ENCODE measurements at places on chromosomes 2 and 18. TPM values are rescaled to one million over a fixed set of nuclear protein-coding genes. Genes with fewer than 3 reads are reported as not detected.
A peak's percentile ranks its signal among the peaks of the same experiment; 100 is the strongest.

Gene ATP6V1B1
- total RNA-seq = not detected

DNA sequence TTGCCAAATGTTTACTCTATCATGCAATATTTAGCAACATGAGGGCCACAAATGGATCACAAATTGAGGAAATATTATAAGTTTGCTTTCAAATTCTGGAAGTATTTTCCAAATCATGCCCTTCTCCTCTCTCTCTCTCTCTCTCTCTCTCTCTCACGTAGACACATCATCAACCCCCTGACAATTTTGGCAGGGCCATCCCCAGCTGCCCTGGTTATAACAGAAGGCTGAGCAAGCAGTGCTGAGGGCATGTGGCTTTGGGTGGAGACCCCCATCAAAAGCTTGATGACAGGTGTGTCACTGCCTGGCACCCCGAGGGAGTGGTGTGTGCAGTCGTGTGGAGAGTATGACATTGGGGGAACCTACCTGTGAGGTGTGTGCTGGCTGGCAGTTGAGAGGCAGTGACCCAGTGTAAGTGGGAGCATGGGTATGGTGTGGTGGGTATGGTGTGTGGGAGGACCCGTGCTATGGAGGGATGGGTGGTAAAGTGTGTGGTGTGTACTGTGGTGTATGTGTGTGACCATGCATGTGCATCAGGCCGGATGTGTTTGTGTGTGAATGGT is 224.5 kb downstream of the TTC32 start:
- H3K27me3 ChIP-seq = no peaks in the 10 kb centered on the region
- H3K4me3 ChIP-seq = no peak overlapping the region
- H3K27ac ChIP-seq = no peak overlapping the region
- no peak for DNase-seq

DNA sequence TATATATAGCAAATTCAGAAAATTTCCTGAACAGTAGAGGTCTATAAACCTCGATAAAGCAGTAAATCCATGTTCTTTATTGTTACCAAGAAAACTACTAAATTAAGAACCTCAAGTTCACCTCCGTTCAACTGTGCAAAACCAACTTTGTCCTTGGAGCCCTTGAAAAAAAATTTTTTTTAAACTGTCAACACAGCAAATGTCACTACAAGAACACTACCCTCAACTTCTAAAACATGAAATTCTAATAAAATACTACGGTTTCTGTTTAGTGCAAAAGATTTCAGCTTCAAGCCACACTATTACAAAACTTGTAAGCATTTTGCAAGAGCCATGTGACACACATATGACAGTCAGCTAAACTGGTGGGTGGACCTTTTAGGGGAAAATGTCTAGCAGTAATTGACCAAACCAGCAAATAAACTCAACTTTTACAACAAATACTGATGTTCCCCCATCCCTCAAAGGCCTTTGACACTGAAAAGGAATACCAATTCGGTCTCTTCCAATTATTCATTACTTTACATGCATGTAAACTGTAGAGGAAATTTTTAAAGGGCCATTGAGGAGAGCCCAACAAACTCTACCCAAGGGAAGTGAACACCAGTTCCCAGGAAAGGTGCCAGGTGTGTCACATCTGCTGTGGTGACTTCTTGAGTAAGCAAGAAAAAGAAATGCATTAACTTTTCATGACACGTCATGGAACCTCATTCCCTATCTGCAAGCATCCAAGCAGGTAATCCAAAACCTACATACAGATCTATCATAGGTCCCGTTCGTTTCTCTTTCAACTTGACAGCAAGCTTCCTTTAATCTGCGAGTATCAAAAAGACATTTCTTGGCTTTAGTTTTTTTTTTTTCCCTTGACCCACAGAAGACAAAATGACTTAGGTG is 1.4 kb downstream of the RAB1A start:
- H3K4me1 ChIP-seq = peaks cover 40% of the 10 kb centered on the region
- no peak for DNase-seq
- peak overlapping the region; percentile 87 for H3K4me3 ChIP-seq
- no peaks in the 10 kb centered on the region for H3K36me3 ChIP-seq
- H3K27me3 ChIP-seq = no peaks in the 10 kb centered on the region

DNA sequence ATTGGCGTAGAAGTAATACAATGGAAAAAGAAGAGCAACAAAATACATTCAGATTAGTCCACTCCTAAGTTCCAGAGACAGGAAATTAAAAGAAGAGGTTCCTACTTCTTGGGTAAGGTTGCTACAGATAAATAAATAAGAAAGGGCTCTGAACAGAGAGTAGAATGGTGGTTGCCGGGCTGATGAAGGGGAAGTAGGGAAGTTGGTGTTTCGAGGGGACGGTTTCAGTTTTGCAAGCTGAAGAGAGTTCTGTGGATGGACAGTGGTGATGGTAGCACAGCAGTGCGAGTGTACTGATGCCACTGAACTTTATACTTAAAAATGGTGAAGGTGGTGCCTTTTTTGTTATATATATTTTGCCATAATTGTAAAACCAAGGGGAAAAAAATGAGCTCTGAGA is 48.2 kb downstream of the CABYR start:
- H3K27me3 ChIP-seq = no peaks in the 10 kb centered on the region
- no peak overlapping the region for H3K27ac ChIP-seq
- no peak overlapping the region for H3K4me3 ChIP-seq

DNA sequence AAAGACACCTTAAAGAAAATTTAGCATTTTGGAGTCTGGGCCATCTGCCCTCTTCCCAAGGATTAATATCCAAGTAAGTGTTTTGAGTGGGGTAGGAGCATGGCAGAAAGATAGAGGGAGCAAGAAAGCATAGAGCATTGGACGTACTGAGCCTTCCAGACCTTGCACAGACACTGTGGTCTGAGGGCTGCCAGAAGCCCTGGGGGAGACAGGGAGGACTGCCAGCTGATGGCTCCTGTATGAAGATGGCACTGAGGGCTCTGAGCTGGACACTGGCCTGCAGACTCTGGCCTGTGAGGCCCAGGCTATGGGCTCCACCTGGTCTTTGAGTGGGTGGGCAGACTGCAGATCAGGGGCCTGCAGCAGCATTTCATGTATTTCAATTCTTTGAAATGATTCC is 2.9 kb upstream of the PKDCC start:
- no peaks in the 10 kb centered on the region for H3K36me3 ChIP-seq
- no peak for DNase-seq
- H3K27me3 ChIP-seq = peaks cover 14% of the 10 kb centered on the region

- no peak overlapping the region for H3K4me3 ChIP-seq
- no peaks in the 10 kb centered on the region for H3K27me3 ChIP-seq
- no peaks in the 10 kb centered on the region for H3K36me3 ChIP-seq
- no peaks in the 10 kb centered on the region for H3K4me1 ChIP-seq
- peak; percentile 28 for DNase-seq
Measured at GRCh38 chr2:134692499-134692898, 26.3 kb downstream of the TMEM163 start.

DNA sequence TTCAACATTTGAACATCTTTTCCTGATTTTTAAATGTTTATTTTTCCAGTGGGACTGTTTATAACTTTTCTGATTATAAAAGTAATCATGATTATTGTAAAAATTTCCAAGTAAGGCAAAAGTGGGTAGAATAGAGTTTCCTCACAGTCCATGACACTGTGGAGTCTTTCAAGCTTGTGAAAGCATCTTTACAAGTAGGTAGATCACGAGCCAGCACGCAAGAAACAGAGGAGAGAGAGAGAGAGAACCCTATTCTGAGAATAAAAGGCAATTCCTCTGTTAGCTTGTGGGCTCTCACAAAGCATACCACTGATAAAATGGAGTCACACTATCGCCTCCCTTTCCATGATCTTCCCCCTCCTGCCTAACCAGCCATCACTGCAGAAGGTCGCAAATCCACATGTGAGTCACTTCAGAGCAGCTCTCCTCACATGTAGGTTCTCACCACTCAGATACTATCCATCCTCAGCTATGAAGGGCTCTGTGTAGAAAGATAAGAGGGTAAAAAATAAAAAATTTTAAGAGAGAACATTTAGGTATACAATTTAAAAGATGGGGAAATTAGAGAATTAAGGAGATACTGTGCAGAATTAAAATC is 40.3 kb downstream of the AAK1 start:
- H3K36me3 ChIP-seq = no peaks in the 10 kb centered on the region
- DNase-seq = no peak
- H3K4me1 ChIP-seq = no peaks in the 10 kb centered on the region
- H3K27ac ChIP-seq = no peak overlapping the region

Gene CLEC4F
- total RNA-seq = not detected

Gene DNMT3A
- 67.2 TPM for total RNA-seq

Gene MEP1B
- total RNA-seq = not detected

Gene ATL2
- total RNA-seq = 121 TPM

DNA sequence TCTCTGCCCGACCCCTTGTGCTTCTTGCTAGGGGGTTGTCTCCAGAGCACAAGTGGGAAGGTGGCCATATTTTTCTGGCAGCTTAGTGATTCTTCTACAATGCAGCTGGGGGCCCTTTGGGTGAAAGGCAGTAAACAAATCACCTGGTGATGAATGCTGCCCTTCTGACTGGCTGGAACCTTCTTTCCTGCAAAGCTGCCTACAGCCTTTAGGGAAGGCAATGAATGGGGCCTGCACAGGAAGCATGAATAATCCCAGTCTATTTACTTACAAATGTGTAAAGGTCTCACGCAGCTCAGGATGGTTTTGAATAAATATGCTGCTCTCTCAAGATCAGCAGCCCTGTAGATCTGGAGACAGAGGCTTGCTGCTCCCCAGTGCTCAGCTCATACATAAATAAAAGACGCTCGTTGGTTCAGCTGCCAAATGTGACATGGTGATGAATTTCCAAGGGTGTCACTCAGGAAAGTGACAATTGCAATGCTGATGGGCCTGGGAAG is 289.2 kb downstream of the TDRD15 start:
- H3K27ac ChIP-seq = no peak overlapping the region
- no peaks in the 10 kb centered on the region for H3K36me3 ChIP-seq
- H3K4me1 ChIP-seq = no peaks in the 10 kb centered on the region
- no peaks in the 10 kb centered on the region for H3K27me3 ChIP-seq
- H3K4me3 ChIP-seq = no peak overlapping the region
- DNase-seq = no peak

DNA sequence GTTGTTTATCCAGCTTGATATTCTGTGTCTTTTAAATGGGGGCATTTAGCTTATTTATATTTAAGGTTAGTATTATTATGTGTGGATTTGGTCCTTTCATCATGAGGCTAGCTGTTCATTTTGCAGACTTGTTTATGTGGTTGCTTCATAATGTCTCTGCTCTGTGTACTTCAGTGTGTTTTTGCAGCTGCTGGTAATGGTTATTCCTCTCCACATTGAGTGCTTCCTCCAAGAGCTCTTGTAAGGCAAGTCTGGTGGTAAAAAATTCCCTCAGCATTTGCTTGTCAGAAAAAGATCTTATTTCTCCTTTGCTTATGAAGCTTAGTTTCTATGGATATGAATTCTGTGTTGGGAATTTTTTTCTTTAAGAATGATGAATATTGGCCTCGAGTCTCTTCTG is 47.8 kb upstream of the NT5C1B start:
- peaks cover 4% of the 10 kb centered on the region for H3K4me1 ChIP-seq
- no peak overlapping the region for H3K4me3 ChIP-seq
- DNase-seq = no peak
- H3K27me3 ChIP-seq = no peaks in the 10 kb centered on the region
- H3K27ac ChIP-seq = no peak overlapping the region

Gene LRP1B
- 0.89 TPM for total RNA-seq

DNA sequence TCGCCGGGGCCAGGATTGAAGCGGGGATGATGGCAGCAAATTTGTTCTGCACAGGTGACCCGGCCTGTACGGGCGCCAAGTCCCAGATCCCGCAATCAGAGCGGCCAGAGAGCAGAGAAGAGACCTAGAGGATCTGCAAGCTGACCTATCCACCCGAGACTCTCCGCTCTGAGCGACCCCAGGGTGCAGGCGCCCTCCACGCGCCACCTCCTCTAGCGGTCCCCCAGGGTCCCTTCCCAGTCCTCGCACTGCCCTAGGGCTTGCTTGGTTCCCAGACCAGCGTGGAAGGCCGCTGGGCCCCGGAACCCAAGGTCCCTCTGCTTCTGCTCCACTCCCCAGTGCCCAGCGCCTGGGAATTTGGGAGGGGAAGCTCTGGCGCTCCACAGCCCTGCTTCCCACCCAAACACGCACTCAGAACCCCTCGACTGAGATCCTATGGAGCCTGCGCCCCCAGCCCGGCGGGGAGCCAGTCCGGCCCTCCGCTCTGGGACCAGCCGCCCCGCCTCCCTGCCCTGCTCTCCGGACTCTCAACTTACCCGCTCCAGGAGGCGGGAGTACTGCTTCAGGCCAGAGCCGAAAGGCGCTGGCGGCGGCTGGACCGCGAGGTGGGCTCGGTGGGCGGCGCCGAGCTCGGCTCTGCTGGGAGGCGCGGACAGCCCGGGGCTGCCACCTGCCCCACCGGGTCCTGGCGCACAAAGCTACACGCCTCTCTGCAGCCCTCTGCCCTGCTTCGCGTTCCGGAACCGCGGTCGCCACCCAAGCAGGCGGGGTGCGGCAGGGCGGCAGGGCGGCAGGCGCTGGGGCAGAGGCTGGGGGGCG is 3.0 kb upstream of the SIX3 start:
- H3K36me3 ChIP-seq = no peaks in the 10 kb centered on the region
- peaks cover 62% of the 10 kb centered on the region for H3K4me1 ChIP-seq
- H3K4me3 ChIP-seq = peak overlapping the region; percentile 66

DNA sequence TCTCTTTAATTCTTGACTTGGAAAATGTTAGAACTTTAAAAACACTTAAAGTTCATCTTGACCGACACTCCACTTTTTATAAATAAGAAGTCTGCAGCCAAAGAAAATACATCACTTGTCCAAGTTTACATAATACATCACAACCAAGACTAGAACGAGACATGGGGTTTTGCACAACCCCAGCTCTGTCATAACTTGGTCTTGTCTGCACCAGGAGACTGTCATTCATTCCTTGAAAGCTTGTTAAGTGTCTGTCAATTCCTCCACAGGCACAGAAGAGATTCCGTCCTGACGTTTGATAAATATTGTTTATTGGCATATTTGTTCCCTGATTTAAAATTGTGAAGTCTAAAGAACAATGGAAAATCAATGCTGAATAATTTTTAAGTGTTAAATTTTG is 139.5 kb upstream of the SETBP1 start:
- no peak for DNase-seq
- no peak overlapping the region for H3K4me3 ChIP-seq
- H3K27ac ChIP-seq = no peak overlapping the region
- no peaks in the 10 kb centered on the region for H3K4me1 ChIP-seq
- no peaks in the 10 kb centered on the region for H3K36me3 ChIP-seq
- no peaks in the 10 kb centered on the region for H3K27me3 ChIP-seq

Gene MTCL1
- total RNA-seq = 35.1 TPM

GRCh38 chr2:25418944-25419677 is 77.4 kb upstream of the DNMT3A start:
- no peak for DNase-seq
- no peaks in the 10 kb centered on the region for H3K4me1 ChIP-seq
- H3K27ac ChIP-seq = no peak overlapping the region
- no peaks in the 10 kb centered on the region for H3K27me3 ChIP-seq

GRCh38 chr2:40680547-40680946 is 228.7 kb upstream of the SLC8A1 start:
- DNase-seq = no peak
- H3K27me3 ChIP-seq = no peaks in the 10 kb centered on the region
- H3K4me3 ChIP-seq = no peak overlapping the region
- H3K27ac ChIP-seq = no peak overlapping the region
- H3K4me1 ChIP-seq = no peaks in the 10 kb centered on the region
- H3K36me3 ChIP-seq = no peaks in the 10 kb centered on the region

- H3K27ac ChIP-seq = no peak overlapping the region
- no peak overlapping the region for H3K4me3 ChIP-seq
- H3K36me3 ChIP-seq = no peaks in the 10 kb centered on the region
- DNase-seq = no peak
- peaks cover 37% of the 10 kb centered on the region for H3K27me3 ChIP-seq
- peaks cover 7% of the 10 kb centered on the region for H3K4me1 ChIP-seq
Measured at GRCh38 chr2:143482771-143483170, 353.6 kb downstream of the ARHGAP15 start.

Gene RNU2-63P
- total RNA-seq = not detected
